ENCODE measurements at places on chromosomes 2 and 18.

GRCh38 chr2:213098612-213099011, 52.8 kb downstream of the IKZF2 start:
- DNase-seq: no peak

GRCh38 chr2:31430439-31431165, 16.1 kb upstream of the XDH start:
- no peak for DNase-seq

DNA sequence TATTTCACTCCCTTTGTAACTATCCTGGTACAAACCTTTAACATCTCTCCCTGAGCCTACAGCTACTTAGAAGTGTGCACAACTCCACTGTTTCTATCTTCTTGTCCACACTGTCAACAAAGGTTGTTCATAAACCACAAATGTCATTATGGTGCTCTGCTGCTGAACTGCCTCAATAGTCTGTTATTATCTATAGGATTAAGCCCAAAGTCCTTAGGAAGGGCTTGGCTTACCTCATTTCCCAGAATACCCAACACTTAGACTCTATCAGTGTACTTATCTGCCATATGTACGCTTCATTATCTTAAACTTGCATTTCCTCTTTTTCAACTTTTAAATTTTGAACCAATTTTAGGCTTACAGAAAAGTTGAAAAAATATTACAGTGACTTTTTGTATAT, 94.2 kb downstream of the HNMT start:
- DNase-seq: no peak

- DNase-seq: no peak
Measured at GRCh38 chr2:101753720-101754490, 56.4 kb downstream of the MAP4K4 start.

DNA sequence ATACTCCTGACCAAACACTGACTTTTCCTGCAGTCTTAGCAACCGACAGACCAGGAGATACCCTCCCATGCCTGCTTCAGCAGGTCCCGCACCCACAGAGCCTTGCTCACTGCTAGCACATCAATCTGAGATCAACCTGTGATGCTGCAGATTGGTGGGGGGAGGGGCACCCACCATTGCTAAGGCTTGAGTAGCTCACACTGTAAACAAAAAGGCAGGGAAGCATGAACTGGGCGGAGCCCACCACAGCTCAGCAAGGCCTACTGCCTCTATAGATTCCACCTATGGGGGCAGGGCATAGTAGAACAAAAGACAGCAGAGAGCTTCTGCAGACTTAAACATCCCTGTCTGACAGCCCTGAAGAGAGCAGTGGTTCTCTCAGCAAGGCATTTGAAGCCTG, 109.7 kb downstream of the SP100 start:
- no peak for DNase-seq

DNA sequence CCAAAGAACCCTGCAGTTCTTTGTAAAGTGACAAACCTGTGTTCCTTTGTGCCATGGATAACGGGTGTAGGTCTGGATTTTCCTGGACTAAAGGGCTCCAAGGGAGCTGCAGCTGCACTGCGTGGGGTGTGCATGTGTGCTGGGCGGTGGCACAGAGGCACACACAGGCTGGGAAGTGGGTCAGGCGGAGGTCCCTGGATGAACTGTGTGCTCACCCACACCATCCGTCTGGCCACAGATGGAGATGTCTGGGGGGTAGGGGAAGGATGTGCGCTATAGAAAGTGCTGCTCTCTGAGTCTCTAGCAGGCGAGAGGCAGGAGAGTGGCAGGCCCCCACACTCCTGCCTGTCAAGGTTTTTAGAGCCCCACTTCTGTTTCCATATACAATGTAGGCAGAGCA, 137.2 kb downstream of the LOXHD1 start:
- no peak for DNase-seq

All from activated CD4-positive, alpha-beta memory T cell treated with anti-CD3 and anti-CD28 coated beads for 36 hours (primary cell).